ENCODE measurements at places on chromosomes 1 and 21. TPM values are rescaled to one million over a fixed set of nuclear protein-coding genes. Genes with fewer than 3 reads are reported as not detected.

Gene KRTAP26-1
- not detected for total RNA-seq

Gene MAP1LC3C
- total RNA-seq = 0.11 TPM

Gene CATSPERE
- 0.02 TPM for total RNA-seq

Gene OR2T35
- total RNA-seq = not detected

Gene HSD3B1
- total RNA-seq = not detected

Gene C8A
- total RNA-seq = not detected

Gene MORC3
- 5.8 TPM for total RNA-seq

Gene MCOLN3
- 2.8 TPM for total RNA-seq

Gene SHISAL2A
- total RNA-seq = 0.38 TPM

Gene RGS5
- 1.5 TPM for total RNA-seq

Gene C1QA
- total RNA-seq = not detected

Gene ADAM30
- total RNA-seq = not detected

Gene FABP3
- not detected for total RNA-seq

Gene CTNNBIP1
- 8.2 TPM for total RNA-seq

Gene RXRG
- total RNA-seq = 0.06 TPM

Gene ZNF695
- 2.7 TPM for total RNA-seq

Gene IQGAP3
- total RNA-seq = 17.9 TPM

Gene TCHH
- 0.33 TPM for total RNA-seq

Gene LIN28A
- not detected for total RNA-seq

Gene SYDE2
- 0.70 TPM for total RNA-seq

Gene SPRR4
- total RNA-seq = not detected

Gene C1orf141
- total RNA-seq = not detected

Gene NOC2L
- 88.9 TPM for total RNA-seq

Gene RIPPLY3
- total RNA-seq = 0.55 TPM

Gene TDRD5
- total RNA-seq = not detected

Gene PSMG1
- total RNA-seq = 97.5 TPM

Gene KCNE2
- not detected for total RNA-seq

Gene CHI3L2
- 0.21 TPM for total RNA-seq

Gene DMBX1
- total RNA-seq = 0.87 TPM

Gene PLA2G2D
- not detected for total RNA-seq

Gene EXTL1
- 0.05 TPM for total RNA-seq

Gene AKIRIN1
- 54.9 TPM for total RNA-seq

Gene CELA2A
- not detected for total RNA-seq

Gene RAP1GAP
- 10.1 TPM for total RNA-seq

Gene TRIM46
- total RNA-seq = 2.9 TPM

Gene SLC44A5
- total RNA-seq = 0.04 TPM

Gene ACTA1
- not detected for total RNA-seq

Gene OR2L3
- not detected for total RNA-seq

Gene CSRP1
- total RNA-seq = 374 TPM

Gene TMEM82
- total RNA-seq = 0.05 TPM

Gene CD160
- total RNA-seq = not detected

Gene ERICH3
- total RNA-seq = not detected

Gene MYCBP
- 13.4 TPM for total RNA-seq

Gene REN
- total RNA-seq = not detected

Gene S100A7A
- total RNA-seq = not detected

Measured in A549 treated with dexamethasone at 1 μM for 4 hours (cell line).